Stimulated activated memory B cell treated with anti-CD40 and anti-IgM and Interleukin-4, amounts not matched to agents 10 μg/mL and 1 μg/mL and 100 μg/mL, for 72 hours (primary cell): ENCODE measurements at places on chromosomes 1 and 21.

DNA sequence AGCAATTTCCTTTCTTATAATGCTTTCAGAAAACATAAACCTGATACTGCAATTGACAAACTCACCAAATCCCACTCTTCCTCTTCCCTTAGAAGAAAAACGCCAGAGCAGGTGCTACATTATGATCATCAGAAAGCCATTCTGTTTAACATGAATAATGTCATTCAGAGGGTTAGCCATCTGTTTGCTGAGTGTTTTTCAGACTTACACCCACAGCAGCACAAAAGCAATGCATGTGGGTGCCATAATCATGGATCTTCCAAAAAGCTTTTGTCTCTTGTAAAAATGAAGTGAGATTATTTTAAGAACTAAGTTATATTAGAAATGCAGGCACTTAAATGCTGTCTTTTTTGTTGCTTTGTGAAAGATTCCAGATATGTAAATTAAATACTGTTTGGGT lies 204.6 kb upstream of the TMPRSS15 start:
- ATAC-seq = no peak

- no peak for ATAC-seq
Measured at GRCh38 chr1:170049176-170049800, 25.2 kb downstream of the KIFAP3 start.

GRCh38 chr1:95069710-95070093 lies 3.0 kb downstream of the ALG14 start:
- no peak for ATAC-seq

DNA sequence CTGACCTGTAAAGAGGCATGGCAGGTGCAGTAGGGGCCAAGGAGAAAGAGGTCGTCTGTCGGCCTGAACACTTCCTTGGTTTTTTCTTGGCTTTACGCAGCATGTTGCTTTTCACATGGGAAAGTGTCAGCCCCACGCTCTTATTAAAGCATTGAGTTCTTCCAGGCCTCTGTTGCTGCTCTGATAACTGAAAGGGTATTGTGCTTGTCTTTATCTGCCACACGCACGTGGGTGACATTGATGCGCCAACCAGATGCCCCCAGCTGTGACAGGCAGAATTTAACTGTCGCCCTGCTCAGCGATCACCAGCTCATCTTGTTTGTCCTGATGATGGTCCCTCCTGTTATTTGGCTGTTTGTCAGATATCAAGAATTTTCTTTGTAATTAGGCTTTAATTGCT lies 76.5 kb downstream of the GALNT2 start:
- no peak for ATAC-seq

GRCh38 chr1:226679262-226679661 lies 59.8 kb downstream of the ITPKB start:
- no peak for ATAC-seq

DNA sequence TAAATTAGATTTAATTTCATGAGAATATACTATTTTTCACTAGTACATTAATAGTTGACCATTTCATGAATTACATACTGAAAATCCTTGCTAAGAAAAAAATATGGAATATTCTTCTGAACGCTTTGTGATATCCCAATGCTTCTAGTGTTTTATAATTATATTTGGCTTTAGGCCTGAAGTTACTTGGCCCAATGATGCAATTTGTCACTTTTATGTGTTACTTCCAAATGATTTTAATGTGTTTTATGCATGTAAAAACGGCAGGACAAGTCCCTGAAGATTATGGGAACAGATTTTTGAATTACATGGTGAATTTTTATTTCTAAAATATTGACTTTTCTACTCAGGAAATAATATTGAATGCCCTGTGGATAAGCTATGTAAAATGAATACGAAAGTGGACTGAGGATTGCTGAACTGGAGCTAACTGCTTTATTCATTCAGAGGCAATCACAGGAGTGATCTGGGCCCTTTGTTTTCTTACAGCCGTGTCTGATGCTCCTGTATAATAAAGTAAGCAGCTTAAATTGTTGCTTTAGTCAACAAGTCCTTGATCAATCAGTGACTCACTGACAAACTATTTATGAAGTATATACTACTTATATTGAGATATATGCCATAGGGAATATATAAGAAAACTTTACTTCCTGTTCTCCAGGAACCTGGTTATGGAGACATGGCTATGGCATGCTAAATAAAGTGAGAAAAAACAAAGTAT lies 543.0 kb upstream of the RGS18 start:
- ATAC-seq = no peak

DNA sequence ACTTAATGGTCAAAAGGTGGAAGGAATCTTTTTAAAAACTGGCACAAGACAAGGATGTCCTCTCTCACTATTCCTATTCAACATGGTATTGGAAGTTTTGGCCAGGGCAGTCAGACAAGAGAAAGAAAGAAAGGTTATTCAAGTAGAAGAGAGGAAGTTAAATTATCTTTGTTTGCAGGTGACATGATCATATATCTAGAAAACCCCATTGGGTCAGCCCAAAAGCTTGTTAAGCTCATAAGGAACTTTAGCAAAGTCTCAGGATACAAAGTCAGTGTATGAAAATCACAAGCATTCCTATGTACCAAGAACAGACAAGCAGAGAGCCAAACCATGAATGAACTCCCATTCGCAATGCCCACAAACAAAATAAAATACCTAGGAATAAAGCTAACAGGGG lies 5.4 kb upstream of the PGBD2 start:
- no peak for ATAC-seq

GRCh38 chr1:167893798-167894197 lies 20.1 kb downstream of the ADCY10 start:
- no peak for ATAC-seq
